ENCODE measurements at places on chromosomes 2 and 18. TPM values are rescaled to one million over a fixed set of nuclear protein-coding genes. Genes with fewer than 3 reads are reported as not detected.

SPP2 gene
- not detected for total RNA-seq

CPO gene
- 0.39 TPM for total RNA-seq

FTCDNL1 gene
- 3.9 TPM for total RNA-seq

RAB27B gene
- 0.22 TPM for total RNA-seq

NT5DC4 gene
- total RNA-seq = not detected

DNA sequence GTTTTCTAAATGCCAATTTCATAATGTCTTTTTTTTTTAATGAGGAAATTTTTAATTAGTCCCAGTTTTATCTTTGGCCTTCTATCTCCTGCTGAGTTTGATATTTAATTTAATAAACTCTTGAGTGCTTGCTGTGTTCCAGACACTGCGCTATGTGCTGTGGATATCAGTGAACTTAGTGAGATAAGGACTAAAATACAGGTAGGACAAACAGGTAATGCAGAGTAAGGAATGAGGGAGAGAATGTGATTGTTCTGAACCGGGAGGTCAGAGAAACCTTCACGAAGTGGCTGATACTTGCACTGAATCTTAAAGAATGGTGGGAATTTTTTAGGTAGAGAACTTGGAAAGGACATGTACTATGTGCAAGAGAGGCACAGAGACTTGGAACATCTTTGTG, 28.2 kb downstream of the TTC27 start:
- H3K36me3 ChIP-seq = no peaks in the 10 kb centered on the region
- no peaks in the 10 kb centered on the region for H3K27me3 ChIP-seq
- DNase-seq = no peak
- H3K4me1 ChIP-seq = no peaks in the 10 kb centered on the region
- H3K4me3 ChIP-seq = no peak overlapping the region

GRCh38 chr2:153145470-153145978, 333.0 kb downstream of the RPRM start:
- no peaks in the 10 kb centered on the region for H3K4me1 ChIP-seq
- DNase-seq = no peak
- no peaks in the 10 kb centered on the region for H3K36me3 ChIP-seq
- H3K27me3 ChIP-seq = no peaks in the 10 kb centered on the region

- no peaks in the 10 kb centered on the region for H3K27me3 ChIP-seq
- peak; percentile 39 for DNase-seq
- peak overlapping the region; percentile 84 for H3K27ac ChIP-seq
- peak overlapping the region; percentile 52 for H3K4me3 ChIP-seq
- no peaks in the 10 kb centered on the region for H3K36me3 ChIP-seq
Observed at GRCh38 chr2:100818606-100819369, 1.2 kb upstream of the NPAS2 start.

GRCh38 chr2:55734726-55735125, 41.1 kb upstream of the PNPT1 start:
- H3K4me1 ChIP-seq = peaks cover 4% of the 10 kb centered on the region
- no peaks in the 10 kb centered on the region for H3K36me3 ChIP-seq
- no peak overlapping the region for H3K27ac ChIP-seq
- no peak for DNase-seq

DNA sequence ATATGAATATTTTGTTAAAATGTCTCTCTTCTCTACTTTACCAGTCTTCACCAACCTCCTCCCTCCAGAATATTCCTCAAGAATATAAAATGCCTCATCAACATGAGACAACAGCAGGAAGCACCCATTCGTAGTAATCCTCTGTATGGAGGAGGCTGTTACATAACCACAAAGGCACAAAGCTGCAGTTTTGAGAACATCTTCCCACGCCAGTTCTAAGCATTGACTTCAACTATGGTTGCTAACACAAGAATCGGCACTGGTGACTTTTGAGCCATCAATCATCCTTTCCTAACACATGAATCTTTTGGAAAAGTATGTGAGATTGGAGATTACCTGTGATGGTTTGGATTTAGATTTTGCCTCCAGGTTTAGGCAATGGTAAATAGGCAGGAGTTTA, 54.9 kb upstream of the CYP1B1 start:
- H3K4me1 ChIP-seq = no peaks in the 10 kb centered on the region
- no peaks in the 10 kb centered on the region for H3K27me3 ChIP-seq
- no peak overlapping the region for H3K27ac ChIP-seq
- no peak overlapping the region for H3K4me3 ChIP-seq
- no peaks in the 10 kb centered on the region for H3K36me3 ChIP-seq

DNA sequence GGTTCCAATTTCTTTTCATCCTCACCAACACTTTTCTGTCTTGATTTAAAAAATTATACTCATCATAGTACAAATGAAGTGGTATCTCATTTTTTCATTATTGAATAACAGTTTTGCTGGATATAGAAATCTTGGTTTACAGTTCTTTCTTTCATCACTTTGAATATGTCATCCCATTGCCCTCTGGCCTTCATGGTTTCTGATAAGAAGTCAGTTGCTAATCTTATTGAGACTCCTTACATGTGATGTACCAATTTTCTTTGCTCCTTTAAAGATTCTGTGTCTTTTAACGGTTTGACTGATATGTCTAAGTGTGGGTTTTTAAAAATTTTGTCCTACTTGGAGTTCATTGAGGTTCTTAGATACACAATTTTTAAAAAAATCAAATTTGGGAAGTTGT, 35.0 kb downstream of the SLC3A1 start:
- H3K36me3 ChIP-seq = no peaks in the 10 kb centered on the region
- H3K4me1 ChIP-seq = no peaks in the 10 kb centered on the region
- H3K27me3 ChIP-seq = no peaks in the 10 kb centered on the region
- DNase-seq = no peak
